OCI-M1 (cell line): ENCODE measurements at places on chromosomes 1 and 21.

DNA sequence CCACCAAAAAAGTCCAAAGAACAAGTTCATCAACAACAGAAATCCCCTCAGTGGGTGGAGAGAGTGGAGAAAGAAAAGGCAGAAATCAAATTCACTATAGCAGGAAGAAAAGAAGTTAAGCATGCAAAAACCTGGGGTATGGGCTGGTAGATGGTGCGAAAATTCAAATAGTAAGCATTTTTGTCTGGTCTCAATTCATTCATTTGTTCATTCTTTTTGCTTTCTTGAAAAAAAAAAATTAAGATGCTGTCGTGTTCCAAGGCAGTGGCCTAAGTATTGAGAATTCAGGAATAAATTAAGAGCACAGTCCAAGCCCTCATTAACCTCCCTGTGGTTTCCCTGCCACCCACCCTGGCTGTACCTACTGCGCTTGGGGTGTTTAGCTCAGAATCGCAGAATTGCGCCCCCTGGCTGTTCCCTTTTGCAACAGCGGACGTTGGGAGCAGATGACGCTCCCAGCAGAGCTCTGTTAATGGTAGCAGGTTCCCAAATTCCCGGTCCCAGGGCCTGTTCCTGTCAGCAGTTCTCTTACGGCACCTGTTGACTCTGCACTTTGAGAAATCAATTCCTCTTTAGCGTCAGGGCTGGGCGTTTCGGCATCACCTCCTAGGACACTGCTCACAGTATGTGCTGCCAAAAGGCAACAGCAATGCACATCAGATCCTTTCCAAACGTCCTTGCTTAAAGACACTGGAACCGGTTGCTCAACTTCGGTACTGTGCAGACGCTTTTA is 34.0 kb upstream of the SSX2IP start:
- DNase-seq: peak; percentile 58

GRCh38 chr1:29743931-29744330 is 507.6 kb downstream of the PTPRU start:
- no peak for DNase-seq

DNA sequence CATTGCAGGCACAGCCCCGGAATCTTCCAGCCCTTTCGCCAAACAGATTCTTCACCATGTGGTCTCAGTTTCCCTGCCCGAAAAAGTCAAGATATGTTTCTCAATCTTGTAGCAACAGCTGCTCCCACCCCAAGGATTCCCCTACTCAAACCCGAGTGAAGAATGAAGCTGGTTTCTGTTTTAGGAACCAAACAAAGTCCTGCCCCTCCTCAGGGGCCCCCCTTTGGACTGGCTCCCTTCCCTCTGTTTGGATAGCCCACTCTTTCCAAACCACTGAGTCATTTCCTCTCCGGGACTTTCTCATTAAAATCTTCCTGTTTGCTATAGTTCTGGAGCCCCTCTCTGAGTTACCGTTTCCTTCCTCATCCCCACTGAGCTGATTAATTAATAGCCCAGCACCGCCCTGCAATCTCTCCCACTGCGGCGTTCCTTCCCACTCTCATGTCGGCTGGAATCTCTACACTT is 100.9 kb downstream of the TSEN15 start:
- DNase-seq: no peak

GRCh38 chr1:36151845-36152203 is 2.5 kb upstream of the TRAPPC3 start:
- peak; percentile 40 for DNase-seq

DNA sequence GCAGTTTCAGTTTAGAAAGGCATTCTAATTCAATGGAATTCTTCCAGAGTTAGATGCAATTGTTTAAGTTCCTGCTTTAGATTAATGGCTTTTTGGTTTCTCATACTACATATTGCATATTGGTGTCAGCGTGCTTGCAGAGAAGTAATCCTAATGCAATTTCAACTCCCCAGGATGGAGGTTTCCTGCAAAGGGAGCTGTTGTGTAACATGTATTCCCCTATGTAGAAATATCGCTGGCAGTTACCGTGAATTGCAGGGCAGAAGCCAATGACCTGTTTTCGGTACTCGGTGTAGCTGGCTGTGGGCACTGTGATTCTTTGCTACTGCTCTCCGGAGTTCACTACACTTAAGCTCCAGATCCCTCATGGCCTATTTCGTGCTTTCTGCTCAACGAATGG is 256.1 kb upstream of the PTBP2 start:
- no peak for DNase-seq
